ENCODE measurements at places on chromosomes 5 and 9. TPM values are rescaled to one million over a fixed set of nuclear protein-coding genes. Genes with fewer than 3 reads are reported as not detected.

The SLC6A18 gene
- total RNA-seq: not detected

The RETREG1 gene
- 9.3 TPM for total RNA-seq

The ABL1 gene
- 90.9 TPM for total RNA-seq

GRCh38 chr9:28410411-28410810, 837.1 kb upstream of the C9orf72 start:
- no peak overlapping the region for H3K27ac ChIP-seq
- H3K4me3 ChIP-seq: no peak overlapping the region
- H3K4me1 ChIP-seq: no peaks in the 10 kb centered on the region
- no peaks in the 10 kb centered on the region for H3K36me3 ChIP-seq

- DNase-seq: no peak
- H3K27me3 ChIP-seq: peaks cover 6% of the 10 kb centered on the region
- no peaks in the 10 kb centered on the region for H3K4me1 ChIP-seq
- H3K4me3 ChIP-seq: no peak overlapping the region
- no peaks in the 10 kb centered on the region for H3K36me3 ChIP-seq
Measured at GRCh38 chr5:1707467-1707866, 92.2 kb downstream of the MRPL36 start.

DNA sequence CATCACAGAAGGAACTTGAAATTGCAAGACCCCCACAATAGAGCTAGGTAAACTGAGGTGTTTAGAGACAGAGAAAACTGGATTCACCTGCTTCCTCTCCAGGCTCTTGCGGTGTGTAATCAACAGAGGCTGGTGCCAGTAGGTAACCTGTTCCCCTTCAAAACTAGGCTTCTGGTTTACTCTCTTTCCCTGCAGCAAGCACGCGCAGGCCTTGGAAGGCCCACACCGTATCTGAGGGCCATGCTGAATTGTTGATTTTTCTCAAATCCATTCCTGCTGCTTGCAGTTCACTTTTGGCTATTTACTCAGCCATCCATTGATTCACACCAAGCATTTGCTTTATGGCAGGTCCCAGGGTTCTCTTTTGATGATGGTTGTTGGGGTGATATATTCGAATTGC, 667 bp upstream of the FRRS1L start:
- DNase-seq: no peak
- H3K4me1 ChIP-seq: peaks cover 11% of the 10 kb centered on the region

DNA sequence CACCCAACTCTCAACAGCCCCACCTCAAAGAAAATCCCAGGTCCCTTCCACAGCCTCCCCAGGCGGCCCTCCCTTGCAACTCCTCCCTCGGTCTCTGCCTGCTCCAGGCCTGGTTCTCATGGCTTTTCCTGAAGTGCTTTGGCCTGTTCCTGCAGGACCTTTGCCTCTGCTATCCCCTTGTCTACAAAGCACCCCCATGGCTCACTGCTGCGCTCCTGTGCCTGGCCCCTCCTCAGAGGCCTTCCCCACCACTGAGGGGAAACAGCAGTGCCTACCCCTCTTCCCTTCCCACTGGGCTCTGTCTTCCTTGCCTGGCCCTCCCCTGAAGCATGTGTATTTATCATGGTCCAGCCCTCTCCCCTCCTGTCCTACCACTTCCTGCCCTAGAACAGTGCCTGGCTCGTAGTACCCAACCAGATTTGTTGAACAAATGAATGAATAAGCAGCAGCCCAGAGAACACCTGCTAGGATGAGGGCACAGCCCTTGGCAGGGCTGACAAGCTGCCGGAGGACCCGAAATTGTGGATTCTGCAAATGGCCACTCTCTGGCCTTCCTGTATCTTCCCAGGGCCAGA, 68.6 kb upstream of the LRRTM2 start:
- no peaks in the 10 kb centered on the region for H3K27me3 ChIP-seq
- DNase-seq: no peak
- no peak overlapping the region for H3K27ac ChIP-seq
- H3K36me3 ChIP-seq: peaks cover 10% of the 10 kb centered on the region

- H3K4me3 ChIP-seq: peak overlapping the region; percentile 78
- DNase-seq: peak; percentile 94
- H3K27ac ChIP-seq: peak overlapping the region; percentile 98
- H3K4me1 ChIP-seq: peaks cover 25% of the 10 kb centered on the region
- H3K36me3 ChIP-seq: no peaks in the 10 kb centered on the region
- H3K27me3 ChIP-seq: no peaks in the 10 kb centered on the region
Measured at GRCh38 chr9:27572566-27572917, 739 bp downstream of the C9orf72 start.

- H3K4me3 ChIP-seq: no peak overlapping the region
- no peaks in the 10 kb centered on the region for H3K36me3 ChIP-seq
- H3K27me3 ChIP-seq: no peaks in the 10 kb centered on the region
- no peak overlapping the region for H3K27ac ChIP-seq
Measured at GRCh38 chr9:95140821-95141220, 176.7 kb downstream of the FANCC start.

Data from esophagus muscularis mucosa (tissue), 4 donors.